ENCODE measurements at places on chromosomes 1 and 21.

- DNase-seq, result no peak
Measured at GRCh38 chr1:27049607-27050006, 37.0 kb upstream of the TENT5B start.

DNA sequence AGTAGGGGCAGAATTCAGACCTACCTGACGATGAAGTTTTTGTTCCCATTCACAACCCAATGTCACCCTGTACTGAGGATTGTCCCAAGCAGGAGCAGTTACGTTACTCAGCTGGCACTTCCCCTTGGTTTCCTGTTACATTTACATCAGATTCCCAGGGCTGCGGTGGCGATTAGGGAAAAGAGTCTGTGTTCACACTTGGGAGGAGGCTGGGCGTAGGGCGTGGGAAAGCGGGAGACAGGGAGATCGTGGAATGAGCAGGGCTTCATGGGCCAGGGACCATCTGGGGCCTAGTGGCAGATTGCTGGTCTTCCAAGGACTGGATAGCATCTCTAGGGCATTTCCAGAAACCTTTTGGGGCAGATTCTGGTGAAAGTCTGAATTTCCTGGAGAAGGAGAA, 39.0 kb downstream of the TBX19 start:
- DNase-seq, result no peak

GRCh38 chr1:2631136-2632050, 1.4 kb downstream of the MMEL1 start:
- no peak for DNase-seq

GRCh38 chr1:233998891-233999290, 94.4 kb downstream of the SLC35F3 start:
- peak; percentile 54 for DNase-seq

- DNase-seq, result no peak
Measured at GRCh38 chr1:99557546-99558202, 88.2 kb upstream of the PALMD start.

DNA sequence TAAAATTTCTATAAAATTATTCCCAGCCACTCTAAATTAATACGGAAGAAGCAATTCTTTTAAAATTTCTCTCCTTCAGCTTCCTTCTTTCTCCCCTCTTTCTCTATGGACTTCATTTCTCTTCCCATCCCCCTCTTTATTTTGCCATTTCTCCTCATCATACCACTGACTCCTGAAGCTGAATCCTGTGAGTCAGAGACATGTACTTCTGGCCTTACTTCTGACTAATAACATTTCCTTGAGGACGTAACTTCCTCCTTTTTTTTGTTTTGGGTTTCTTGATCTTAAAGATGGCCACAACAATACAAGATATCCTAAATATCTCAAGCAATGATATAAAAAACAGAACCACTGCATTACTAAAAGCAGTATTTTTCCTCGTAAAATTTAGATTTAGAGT, 63.6 kb upstream of the DENND1B start:
- DNase-seq, result no peak

GRCh38 chr1:234069760-234070159, 165.3 kb downstream of the SLC35F3 start:
- no peak for DNase-seq

GRCh38 chr1:174969977-174970376, 29.8 kb upstream of the CACYBP start:
- DNase-seq, result no peak

DNA sequence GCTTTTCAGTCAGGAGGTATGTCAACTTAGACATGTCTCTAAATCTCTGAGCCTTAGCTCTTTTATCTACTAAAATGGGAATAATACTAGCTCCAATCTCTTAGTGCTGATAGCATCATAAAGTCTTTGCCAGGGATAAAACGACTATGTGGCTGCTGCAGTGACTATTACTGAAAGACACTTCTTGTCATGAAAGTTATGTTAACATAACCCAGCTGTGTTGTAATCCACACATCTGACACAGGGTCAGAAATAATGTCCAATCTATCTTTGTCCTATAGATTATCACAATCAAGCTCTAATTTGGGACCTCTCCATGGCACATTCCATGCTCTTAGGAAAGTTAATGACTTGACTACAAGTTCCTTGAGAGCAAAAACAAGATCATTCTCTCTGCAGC, 62.8 kb downstream of the JAK1 start:
- no peak for DNase-seq

DNA sequence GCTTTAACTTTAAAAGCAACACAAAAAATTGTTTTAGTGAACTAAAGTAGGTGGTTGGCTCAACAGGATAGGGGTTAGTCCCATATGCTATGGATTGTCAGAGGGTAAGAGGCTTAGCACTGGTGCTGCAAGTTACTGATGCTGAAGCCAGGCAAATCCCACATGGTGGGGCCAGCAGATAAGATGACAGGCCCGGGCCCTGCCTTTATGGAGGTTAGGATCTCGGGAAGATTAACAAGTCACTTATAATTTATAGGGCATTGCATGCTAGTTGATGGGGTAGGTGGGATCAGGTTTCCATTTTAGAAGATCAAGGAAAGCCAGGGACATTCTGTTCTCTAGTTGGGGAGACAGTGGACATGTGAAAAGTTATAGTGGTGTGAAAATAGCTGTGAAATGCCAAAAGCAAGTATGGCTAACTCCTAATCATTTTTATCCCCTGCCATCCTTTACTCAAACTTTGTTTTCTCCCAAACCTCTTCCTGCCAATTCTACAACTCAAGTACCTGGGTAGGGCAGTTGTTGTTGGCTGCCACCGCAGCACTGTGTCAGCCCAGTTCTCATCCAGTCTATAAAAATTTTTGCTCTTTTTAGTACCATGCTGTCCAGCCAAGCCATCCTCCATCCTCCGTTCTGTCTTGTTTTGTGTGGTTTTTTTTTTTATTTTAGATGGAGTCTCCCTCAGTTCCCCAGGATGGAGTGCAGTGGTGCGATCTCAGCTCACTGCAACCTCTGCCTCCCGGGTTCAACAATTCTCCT, 10.3 kb downstream of the CHAF1B start:
- no peak for DNase-seq

DNA sequence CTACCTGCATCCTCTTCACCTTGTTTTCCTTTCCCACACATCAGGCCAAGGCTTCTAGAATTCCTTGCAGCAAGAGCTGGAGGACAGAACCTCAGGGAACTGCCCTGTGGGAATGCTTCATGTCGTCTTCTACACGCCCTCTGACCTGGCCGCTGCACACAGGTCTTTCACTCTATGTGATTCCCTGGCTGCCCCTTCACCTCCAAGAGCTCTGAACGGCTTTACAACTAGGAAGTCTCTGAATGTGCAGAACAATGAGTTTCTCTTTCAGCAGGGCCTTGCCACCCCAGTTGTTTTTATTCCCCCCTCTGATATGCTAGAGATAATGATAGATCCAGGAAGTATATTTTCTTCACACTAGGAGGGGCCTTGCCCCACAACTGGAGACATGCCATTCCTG, 142.6 kb downstream of the CLIC6 start:
- DNase-seq, result no peak

GRCh38 chr1:154746622-154747299, 123.3 kb downstream of the KCNN3 start:
- no peak for DNase-seq
